Activated CD8-positive, alpha-beta memory T cell treated with anti-CD3 and anti-CD28 coated beads, Interleukin-2, amount 10 ng/mL, durations not matched to agents 7 days and 5 days (primary cell): ENCODE measurements at places on chromosomes 5 and 9. TPM values are rescaled to one million over a fixed set of nuclear protein-coding genes. Genes with fewer than 3 reads are reported as not detected.

DNA sequence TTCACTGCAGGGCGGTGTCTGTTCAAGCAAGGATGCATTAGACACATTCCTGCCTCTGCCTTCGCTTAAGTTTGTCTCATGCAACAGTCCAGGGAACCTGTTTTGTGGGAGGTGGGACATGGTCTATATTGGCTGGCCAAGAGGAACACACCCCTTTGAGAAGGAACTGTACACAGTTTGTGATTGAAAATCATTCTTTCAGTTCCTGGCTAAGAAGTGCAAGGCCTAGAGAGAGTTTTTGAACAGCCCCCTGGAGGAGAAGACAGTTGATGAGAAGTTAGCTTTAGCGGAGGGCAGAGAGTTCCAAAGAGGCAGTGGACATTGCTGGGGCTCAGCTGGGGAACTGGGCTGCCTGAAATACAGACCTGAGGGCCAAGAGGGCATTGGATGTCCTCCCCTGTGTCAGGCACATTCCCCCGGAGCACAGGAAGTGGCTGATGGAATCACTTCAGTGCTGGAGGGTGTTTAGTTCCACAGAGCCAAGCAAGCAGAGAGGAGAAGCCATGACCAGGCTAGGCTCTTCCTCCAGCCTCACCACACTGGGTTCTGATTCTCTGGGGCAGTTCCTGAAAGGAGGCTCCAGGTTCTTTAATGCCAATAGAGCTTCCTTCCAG lies 66.6 kb downstream of the RGS3 start:
- H3K27me3 ChIP-seq: no peaks in the 10 kb centered on the region
- peaks cover 7% of the 10 kb centered on the region for H3K4me1 ChIP-seq
- H3K27ac ChIP-seq: peak overlapping the region; percentile 68
- H3K4me3 ChIP-seq: no peak overlapping the region
- peaks cover 27% of the 10 kb centered on the region for H3K36me3 ChIP-seq

Gene ADAMTS16
- not detected for total RNA-seq

GRCh38 chr5:10933121-10933520 lies 172.1 kb upstream of the DAP start:
- DNase-seq: no peak
- no peaks in the 10 kb centered on the region for H3K4me1 ChIP-seq
- H3K4me3 ChIP-seq: no peak overlapping the region
- no peaks in the 10 kb centered on the region for H3K27me3 ChIP-seq
- H3K36me3 ChIP-seq: no peaks in the 10 kb centered on the region

DNA sequence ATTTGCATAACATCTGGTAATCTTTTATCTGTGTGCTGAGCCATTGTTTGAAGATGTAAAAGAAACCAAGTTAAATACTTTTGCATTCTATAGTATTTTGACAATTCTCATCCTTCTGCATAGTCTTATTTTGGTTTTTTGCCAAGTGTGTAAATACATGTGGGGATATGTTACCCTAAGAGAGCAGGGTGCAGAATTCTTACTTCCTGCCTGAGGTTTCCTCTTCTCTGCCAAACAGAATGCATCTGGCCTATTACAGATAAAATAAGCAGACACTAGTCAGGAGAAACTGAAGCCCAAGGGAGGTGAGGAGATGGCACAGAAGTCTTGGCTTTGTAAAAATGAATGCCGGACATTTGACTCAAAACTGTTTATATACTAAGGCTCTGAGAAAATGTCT lies 462.1 kb downstream of the TMEM38B start:
- H3K4me3 ChIP-seq: no peak overlapping the region
- no peak for DNase-seq
- H3K27ac ChIP-seq: no peak overlapping the region
- no peaks in the 10 kb centered on the region for H3K27me3 ChIP-seq
- H3K36me3 ChIP-seq: no peaks in the 10 kb centered on the region
- no peaks in the 10 kb centered on the region for H3K4me1 ChIP-seq

- H3K27me3 ChIP-seq: no peaks in the 10 kb centered on the region
- H3K27ac ChIP-seq: peak overlapping the region; percentile 82
- H3K4me3 ChIP-seq: peak overlapping the region; percentile 32
- H3K4me1 ChIP-seq: peaks cover 33% of the 10 kb centered on the region
- peaks cover 25% of the 10 kb centered on the region for H3K36me3 ChIP-seq
Observed at GRCh38 chr5:103111468-103111867, 8.5 kb downstream of the GIN1 start.

Gene FOXD4L4
- total RNA-seq: not detected

DNA sequence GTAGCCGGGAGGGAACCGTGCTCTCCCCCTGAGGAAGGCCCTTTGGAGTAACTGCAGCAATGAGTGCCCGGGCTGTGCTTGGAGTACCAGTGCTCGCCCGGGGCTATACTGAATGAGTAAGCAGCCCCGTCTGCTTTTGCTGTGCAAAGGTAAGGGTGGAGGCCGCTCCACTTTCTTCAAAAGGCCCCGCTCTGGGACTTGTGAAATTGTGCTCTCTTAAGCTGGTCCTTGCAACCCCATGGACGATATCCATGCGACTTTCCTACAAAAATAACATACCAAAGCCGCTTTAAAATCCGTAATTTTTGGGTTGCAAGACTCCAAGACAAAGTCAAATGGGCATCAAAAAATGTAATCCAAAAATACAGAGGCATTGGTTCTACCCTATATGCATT lies 578 bp upstream of the TNFAIP8 start:
- peak overlapping the region; percentile 90 for H3K27ac ChIP-seq
- peak; percentile 65 for DNase-seq
- no peaks in the 10 kb centered on the region for H3K27me3 ChIP-seq
- H3K4me3 ChIP-seq: peak overlapping the region; percentile 91
- peaks cover 73% of the 10 kb centered on the region for H3K4me1 ChIP-seq
- peaks cover 24% of the 10 kb centered on the region for H3K36me3 ChIP-seq

DNA sequence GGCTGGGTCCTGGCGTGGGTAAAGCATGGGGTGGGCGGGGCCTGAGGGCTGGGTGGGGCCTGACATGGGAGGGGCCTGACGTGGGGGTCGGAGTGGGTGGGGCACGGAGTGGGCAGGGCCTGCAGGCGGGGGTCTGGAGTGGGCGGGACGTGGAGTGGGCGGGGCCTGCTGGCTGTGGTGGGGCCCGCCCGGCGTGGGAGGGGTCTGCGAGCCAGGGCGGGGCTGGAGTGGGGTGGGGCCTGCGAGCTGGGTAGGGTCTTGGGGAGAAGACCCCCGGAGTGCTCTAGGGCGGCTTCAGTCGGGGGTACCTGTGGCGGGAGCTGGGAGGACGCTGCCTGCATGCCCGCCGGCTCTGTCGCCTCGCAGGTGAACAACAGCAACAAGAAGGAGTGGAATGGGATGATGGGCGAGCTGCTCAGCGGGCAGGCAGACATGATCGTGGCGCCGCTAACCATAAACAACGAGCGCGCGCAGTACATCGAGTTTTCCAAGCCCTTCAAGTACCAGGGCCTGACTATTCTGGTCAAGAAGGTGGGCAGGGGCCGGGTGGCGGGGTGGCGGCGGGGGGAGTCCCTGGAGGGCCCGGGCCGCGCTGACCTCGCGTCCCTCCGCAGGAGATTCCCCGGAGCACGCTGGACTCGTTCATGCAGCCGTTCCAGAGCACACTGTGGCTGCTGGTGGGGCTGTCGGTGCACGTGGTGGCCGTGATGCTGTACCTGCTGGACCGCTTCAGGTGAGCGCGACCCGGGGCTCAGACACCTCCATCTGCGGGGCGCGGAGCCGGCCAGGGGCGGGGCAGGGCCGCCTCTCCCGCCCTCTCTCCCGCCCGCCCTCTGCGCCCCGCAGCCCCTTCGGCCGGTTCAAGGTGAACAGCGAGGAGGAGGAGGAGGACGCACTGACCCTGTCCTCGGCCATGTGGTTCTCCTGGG lies 8.0 kb downstream of the LRRC26 start:
- no peak for DNase-seq
- H3K27ac ChIP-seq: no peak overlapping the region
- peaks cover 44% of the 10 kb centered on the region for H3K27me3 ChIP-seq

Gene NFX1
- 46.3 TPM for total RNA-seq

- no peaks in the 10 kb centered on the region for H3K36me3 ChIP-seq
- H3K4me1 ChIP-seq: peaks cover 4% of the 10 kb centered on the region
- no peak overlapping the region for H3K27ac ChIP-seq
- no peak for DNase-seq
- peak overlapping the region; percentile 49 for H3K4me3 ChIP-seq
Observed at GRCh38 chr9:107638521-107639310, 149.1 kb upstream of the KLF4 start.

GRCh38 chr9:76717176-76717575 lies 47.1 kb upstream of the PCA3 start:
- H3K27ac ChIP-seq: no peak overlapping the region
- H3K4me3 ChIP-seq: no peak overlapping the region
- peaks cover 33% of the 10 kb centered on the region for H3K27me3 ChIP-seq
- no peaks in the 10 kb centered on the region for H3K36me3 ChIP-seq

- no peak for DNase-seq
- no peak overlapping the region for H3K4me3 ChIP-seq
- H3K27me3 ChIP-seq: peaks cover 78% of the 10 kb centered on the region
- no peaks in the 10 kb centered on the region for H3K36me3 ChIP-seq
Observed at GRCh38 chr5:154608531-154609011, 130.5 kb upstream of the HAND1 start.
